ELR (cell line): ENCODE measurements at places on chromosomes 2 and 18.
A peak's percentile ranks its signal among the peaks of the same experiment; 100 is the strongest.

- DNase-seq: no peak
Measured at GRCh38 chr18:21605213-21605612, 4.7 kb upstream of the ESCO1 start.

- no peak for DNase-seq
Measured at GRCh38 chr2:102310964-102311640, at the start of gene IL1RL1. Gene IL1RL1, plus strand, starts transcription at chr2:102311563. Its CDS starts 26,702 bp downstream, at chr2:102338265.

- DNase-seq: no peak
Measured at GRCh38 chr2:234278556-234279255, 218.2 kb downstream of the ARL4C start.

DNA sequence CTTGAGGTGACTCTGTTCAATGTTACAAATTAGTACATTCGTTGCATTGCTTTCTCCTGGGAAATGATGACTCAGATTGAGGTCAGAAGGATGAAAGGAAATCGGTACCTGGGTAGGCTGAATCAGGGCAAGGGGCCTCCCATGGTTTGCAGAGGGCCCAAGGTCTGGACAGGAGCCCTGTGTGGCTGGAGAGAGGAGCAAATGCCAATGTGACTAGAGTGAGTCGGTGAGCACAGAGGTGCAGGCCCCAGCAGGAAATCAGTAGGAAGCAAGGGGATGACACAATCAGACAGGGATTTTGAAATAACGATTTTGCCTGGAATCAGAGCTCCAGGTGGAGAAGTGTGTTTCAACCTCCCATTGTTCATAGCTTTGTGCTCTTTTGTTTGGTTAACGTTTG is 118.9 kb downstream of the CCDC102B start:
- peak; percentile 37 for DNase-seq

GRCh38 chr2:195507447-195508138 is 149.4 kb upstream of the SLC39A10 start:
- no peak for DNase-seq

DNA sequence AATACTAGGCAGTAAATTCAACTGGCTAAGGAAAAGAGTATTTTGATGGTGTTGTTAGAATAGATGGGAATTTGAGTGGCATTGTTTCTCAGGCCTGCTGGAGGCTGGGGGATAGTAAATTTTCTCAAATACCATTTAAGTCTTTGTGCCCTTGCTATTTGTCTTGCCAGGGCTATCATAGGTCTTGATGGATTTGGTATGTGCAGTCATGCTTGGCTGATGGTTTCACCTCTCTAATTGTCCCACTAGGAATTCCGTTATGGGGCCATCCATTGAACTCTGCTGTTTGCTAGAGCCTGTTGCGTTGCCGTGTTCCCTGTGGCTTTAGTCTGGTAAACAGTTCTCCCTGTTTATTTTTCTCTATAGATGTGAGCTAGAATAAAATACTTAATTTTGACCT is 438.1 kb upstream of the FAM98A start:
- DNase-seq: no peak

DNA sequence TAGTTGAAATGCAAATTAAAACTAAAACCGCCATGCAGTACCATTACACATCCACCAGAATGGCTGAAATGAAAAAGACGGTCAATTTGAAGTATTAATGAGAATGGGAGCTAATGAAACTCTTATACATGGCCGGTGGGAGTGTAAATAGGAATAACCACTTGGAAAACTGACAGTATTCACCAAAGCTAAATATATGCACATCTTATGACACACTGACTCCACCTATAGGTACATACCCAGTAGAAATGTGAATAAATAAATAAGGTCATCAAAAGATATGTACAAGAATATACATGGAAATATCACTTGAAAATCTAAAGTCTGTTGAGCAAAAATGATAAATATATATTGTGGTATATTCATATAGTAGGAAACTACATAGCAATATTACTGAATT is 57.7 kb downstream of the CWC22 start:
- DNase-seq: no peak

- DNase-seq: no peak
Measured at GRCh38 chr2:240528406-240529040, 29.3 kb downstream of the ANKMY1 start.

DNA sequence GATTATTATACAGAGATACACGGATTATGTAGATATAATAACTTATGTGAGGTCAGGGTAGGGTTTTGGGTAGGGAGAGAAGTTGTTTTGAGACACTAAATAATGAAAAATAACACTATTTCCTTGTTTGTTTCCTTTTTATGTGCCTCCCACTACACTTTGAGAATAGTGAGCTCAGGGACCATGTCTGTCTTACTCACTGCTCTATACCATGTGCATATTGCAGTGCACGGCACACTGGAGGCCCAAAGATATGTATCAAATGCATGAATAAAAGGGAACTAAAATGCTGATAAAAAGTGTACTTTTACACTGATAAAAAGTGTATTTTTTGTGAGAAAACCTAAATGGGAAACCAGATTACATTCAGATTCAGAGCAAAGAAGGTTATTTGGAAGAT is 151.4 kb upstream of the NABP1 start:
- no peak for DNase-seq

GRCh38 chr2:3899536-3900155 is 196.3 kb downstream of the DCDC2C start:
- no peak for DNase-seq

- DNase-seq: no peak
Measured at GRCh38 chr2:108943751-108944150, 45.3 kb downstream of the EDAR start.

- DNase-seq: peak; percentile 63
Measured at GRCh38 chr2:38185012-38185491, 109.1 kb upstream of the CYP1B1 start.

GRCh38 chr18:44870631-44871502 is 190.2 kb downstream of the SETBP1 start:
- DNase-seq: no peak

GRCh38 chr2:181275643-181276070 is 181.5 kb upstream of the ITGA4 start:
- no peak for DNase-seq

- no peak for DNase-seq
Measured at GRCh38 chr18:54962919-54963645, 3.8 kb upstream of the CCDC68 start.

DNA sequence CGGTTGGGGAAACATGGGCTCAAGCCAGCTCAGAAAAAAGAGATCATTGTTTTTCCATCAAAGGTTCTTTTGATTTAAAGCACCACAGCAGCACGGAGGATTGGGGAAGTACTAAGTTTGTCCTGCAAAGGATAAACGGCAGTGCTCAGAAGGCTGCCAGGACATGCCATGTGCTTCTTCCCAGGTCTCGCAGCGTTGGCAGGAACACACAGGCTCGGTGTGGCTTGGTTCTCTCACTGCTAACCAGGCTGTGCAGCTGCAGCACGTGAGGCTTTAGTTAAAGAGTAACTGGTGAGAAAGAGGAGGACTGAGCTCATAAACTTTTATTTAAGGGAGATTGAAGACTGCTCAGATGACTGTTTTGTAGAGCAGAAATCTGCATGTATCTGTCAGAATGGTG is 264.3 kb downstream of the TSN start:
- DNase-seq: no peak

DNA sequence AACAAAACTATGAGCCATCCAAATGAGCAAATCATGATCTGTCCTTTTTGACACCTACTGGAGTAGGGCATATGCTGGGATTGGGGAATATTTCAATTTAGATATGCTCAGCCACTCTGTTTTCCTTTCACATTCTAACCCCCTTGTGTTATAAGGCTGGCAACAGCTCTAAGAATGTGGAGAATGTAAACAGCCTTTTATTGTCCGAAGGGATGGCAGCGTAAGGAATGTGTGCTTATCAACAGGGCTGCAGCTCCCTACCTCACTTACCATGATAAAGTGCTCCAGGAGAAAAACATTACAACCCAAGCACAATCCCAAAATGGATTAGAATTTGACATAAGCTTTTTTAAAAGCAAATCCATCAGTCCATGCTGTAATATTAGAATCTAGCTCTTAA is 2.2 kb downstream of the NXPH2 start:
- DNase-seq: peak; percentile 46

DNA sequence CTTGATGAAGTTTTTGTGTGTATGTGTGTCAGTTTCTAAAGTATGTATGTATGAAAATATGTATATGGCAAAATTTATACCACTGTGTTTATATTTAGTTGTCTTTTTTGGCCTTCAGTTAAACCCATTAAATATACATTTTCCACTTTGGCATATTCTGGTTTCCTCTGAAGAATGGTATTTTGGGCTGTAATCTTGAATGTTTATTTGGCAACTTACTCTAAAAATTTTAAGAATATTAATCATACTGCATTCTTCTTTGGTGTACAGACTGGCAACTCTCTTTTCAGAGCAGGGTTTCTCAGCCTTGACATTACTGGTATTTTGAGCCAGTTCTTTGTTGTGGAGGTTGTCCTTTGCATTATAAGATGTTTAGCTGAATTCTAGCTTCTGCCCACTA is 27.9 kb upstream of the CCBE1 start:
- peak; percentile 33 for DNase-seq

DNA sequence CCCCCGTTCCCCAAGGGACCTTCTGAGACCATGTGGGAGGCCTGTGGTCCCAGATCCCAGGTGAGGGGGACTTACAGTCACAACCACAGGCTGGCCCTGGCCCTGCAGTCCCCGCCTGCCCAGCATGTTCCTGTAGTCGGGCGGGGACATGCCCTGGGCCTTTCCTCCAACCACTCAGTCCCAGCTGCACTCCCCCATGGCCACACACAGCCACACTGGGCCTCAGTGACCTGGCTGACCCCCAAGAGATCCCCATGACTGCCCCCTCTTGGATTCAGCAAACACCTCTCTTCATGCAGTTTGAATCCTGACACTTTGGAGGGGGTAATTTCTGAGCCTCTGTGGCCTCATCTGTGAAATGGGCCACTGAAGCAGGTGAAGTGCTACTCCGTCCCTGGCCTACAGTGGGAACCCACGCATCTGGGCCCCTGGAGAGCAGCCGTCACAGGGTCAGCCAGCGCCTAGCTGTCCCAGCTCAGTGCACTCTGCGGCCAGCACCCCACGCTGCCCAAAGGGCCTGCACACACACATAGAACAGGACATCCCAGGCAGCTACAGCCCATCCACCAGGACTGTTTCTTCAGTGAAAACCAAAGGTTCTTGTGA is 12.7 kb upstream of the ARHGEF4 start:
- DNase-seq: no peak

DNA sequence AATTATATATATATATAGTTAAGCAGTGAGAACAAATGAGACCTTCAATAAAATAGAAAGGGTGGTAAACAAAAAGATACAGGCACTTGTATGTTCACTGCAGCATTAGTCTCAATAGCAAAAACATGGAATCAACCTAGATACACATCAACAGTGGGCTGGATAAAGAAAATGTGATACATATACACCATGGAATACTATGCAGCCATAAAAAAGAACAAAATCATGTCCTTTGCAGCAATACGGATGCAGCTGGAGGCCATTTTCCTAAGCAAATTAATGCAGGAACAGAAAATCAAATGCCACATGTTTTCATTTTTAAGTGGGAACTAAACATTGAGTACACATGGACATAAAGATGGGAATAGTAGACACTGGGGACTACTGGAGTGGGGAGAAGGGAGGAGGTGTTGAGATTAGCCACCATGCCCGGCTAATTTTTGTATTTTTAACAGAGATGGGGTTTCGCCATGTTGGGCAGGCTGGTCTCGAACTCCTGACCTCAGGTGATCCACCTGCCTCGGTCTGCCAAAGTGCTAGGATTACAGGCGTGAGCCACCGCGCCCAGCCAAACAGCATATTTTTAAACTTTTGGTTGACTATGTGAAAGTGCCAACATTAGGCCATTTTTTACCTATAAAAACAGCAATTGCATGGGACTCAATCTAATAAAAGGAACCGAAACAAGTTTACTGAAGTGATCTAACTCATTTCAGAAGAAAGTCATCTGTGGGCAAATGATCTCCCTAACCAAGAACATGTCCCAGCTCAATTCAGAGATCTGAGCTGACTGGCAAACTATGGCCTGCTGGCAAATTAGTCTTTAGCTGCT is 23.7 kb downstream of the ICA1L start:
- DNase-seq: no peak

DNA sequence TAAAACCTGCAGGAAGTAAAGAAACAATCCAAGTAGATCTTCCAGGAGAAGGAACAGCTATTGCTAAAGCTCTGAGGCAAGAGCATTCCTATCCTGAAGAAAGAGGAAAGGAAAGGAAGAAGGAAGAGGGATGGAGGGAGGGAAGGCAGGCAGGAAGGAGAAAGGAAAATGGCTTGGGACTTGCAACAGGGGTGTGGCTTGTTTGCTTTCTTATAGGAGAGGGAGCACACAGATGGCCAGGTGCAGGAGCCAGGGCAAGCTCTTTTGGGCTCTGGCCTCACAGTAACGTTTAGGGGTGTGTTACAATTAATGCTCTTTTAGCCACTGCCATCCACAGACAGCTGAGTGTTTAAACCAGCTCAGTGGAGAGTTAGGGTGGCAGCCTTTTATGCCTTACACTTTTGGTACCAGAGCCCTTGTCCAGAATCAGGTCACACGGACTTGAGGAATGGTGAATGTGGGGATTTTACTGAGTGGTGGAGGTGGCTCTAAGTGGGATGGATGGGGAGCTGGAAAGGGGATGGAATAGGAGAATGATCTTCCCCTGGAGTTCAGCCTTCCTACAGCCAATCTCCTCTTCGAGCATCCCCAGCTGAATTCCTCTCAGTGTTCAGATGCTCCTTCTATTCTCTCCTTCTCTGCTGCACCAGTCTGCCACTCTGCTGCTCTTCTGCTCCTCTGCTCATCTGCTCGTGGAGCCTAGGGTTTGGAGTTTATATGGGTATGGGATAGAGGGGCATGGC is 108.7 kb upstream of the SLC39A10 start:
- DNase-seq: no peak

- no peak for DNase-seq
Measured at GRCh38 chr18:8959551-8960135, 142.9 kb upstream of the NDUFV2 start.

GRCh38 chr2:234468503-234468902 is 28.4 kb downstream of the ARL4C start:
- DNase-seq: no peak

- no peak for DNase-seq
Measured at GRCh38 chr2:151534001-151534400, 124.3 kb downstream of the RIF1 start.

GRCh38 chr2:22557406-22557805 is 827.6 kb upstream of the KLHL29 start:
- no peak for DNase-seq

GRCh38 chr18:24987303-24988252 is 364.4 kb downstream of the ZNF521 start:
- DNase-seq: no peak

GRCh38 chr2:230422149-230422548 is 6.1 kb downstream of the SP100 start:
- peak; percentile 28 for DNase-seq

DNA sequence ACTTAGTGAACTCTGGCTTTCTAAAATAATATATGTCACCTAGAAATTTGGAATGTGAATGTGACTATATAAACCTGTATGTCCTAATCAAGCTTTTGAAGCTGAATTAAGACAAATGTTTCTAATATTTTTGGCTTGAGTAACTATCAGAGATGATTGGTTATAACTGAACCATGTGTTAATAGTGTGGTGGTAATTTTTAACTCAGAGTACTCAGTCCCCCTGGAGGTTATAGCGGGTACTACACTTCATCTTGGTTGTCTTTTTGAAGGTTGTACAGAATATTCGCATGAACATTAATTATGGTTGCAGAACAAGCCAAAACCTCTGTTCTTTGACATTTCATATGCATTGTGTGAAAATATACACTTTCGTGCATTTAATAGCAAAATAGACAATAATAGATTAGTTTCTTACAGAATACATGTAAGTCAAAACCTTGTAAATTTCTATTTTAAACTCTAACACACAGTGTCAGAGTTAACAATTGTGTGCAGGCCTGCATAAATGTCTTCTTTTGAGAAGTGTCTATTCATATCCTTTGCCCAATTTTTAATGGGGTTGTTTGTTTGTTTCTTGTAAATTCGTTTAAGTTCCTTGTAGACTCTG is 86.0 kb downstream of the OSBPL6 start:
- peak; percentile 80 for DNase-seq
